ENCODE measurements at places on chromosomes 12 and 14.

GRCh38 chr12:23614280-23614679 lies 335.2 kb downstream of the SOX5 start:
- no peak for DNase-seq

DNA sequence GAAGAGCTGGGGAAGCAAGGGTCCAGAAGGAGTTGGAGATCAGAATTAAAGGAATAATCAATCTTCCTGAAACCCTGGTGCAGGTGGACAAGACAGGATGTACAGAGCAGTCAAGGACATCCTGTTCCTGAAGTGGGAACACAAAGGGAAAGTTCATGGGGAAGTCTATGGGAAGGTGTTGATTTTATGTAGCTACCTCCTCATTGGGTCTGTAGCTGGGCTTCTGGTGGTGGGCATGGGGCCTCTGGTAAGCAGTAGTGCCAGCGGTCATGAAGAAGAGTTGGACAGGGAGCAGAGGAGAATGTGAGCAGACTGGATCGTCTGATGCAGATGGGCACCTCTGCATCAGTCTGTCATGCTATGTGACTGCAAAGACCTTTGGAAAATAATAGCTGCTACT lies 75.7 kb upstream of the PPM1H start:
- no peak for DNase-seq

GRCh38 chr12:104314242-104314614 lies 10.7 kb downstream of the EID3 start:
- DNase-seq, result no peak

DNA sequence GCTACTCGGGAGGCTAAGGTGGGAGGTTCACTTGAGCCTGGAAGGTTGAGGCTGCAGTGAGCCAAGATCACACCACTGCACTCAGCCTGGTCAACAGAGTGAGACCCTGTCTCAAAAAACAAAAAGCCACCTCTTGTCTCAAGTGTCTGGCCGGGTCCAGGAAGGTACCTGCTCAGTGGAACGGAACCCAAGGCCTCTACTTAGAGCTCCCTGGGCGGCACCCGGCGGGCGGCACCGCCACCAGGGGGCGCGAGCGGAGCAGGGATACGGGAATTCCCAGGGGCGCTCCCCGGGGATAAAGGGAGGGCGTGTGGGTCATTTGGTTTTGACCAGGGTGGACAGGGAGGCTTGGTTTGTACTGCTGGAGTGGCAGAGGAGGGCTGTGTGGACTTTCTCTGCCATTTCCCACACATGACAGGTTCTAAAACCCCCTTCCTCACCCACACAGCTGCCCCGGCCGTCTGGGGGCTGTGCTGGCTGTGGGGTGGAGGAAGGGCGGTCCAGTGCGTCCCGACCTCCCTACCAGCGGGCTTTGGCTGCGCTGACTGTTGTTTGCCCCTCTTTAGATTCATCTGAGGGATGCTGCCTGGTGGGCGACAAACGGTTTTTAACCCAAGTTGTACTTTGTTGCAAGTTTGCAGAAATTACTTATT lies 91.4 kb downstream of the SETD3 start:
- DNase-seq, result peak; percentile 8

GRCh38 chr14:104171029-104171697 lies 32.8 kb downstream of the KIF26A start:
- DNase-seq, result no peak

DNA sequence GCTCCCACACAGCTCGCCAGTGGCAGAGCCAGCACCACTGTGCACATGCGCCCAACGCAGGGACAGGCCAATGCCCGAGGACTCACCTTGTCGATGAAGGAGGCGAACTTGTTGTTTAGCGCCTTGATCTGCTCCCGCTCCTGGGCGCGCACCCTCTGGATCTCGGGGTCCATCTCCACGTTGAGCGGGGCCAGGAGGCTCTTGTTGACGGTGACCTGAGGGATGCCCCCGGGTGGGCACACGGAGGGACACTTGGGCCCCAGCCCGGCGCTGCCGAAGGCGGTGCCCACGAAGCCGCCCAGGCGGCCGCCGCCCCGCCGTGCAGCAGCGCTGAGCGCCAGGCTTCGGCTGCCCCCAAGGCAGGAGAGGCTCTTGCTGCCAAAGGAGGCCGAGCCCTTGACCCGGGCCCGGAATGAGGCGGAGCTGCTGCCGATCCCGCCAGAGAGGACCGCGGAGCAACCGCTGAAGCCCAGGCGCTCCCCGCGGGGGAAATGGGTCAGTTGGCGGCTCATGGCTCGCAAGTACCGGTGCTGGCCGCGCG lies at the start of gene KRT72:
Gene KRT72, minus strand, starts transcription at position 523 of the 541 bp plus-strand sequence. Its CDS starts 11 bp downstream, at position 512.
- no peak for DNase-seq

DNA sequence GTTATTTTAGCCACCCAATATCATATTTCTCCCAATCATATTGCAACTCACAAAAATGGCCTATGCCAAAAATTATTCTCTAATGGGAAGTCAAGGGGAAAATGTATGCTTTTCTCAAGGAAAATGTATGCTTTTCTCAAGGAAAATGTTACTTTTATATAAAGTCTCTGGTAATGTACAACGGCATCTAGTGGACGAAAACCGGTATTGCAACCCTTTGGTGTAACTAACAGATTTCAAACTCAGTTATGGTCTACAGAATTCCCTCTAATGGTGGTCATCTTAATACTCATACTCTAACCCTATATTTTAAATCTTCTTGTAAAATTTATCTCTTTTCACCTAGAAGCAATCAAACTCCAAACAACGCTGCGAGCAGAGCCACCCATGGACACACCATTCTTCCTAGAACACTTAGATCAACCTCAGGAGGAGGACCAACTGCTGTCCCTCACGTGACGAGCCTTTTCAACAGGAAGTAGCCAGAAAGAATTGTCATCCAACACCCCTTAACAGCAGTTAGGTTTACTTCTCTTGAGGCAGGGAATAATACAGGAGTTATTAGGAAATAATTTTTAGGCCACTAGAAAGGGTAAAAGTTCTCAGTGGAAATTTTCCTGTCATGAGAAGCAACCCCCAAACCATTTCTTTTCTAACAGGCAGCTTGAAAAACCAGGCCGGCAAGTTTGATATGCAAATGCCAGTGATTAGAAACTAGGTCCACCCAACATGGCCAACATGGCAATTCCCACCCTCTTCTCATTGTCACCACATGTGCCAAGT lies 20.1 kb downstream of the APOBEC1 start:
- peak; percentile 51 for DNase-seq

- DNase-seq, result no peak
Observed at GRCh38 chr12:113744802-113745395, 221.2 kb downstream of the RBM19 start.

Data from fibroblast of the aortic adventitia (primary cell).